Cortex of kidney (tissue), 1 donor: ENCODE measurements at places on chromosomes 6 and 20.

GRCh38 chr20:50152394-50153152 is 950 bp downstream of the PEDS1 start:
- DNase-seq: no peak

GRCh38 chr6:57328074-57328473 is 10.6 kb downstream of the PRIM2 start:
- no peak for DNase-seq

- no peak for DNase-seq
These were observed 850.5 kb upstream of the MAP3K7 start for GRCh38 chr6:91437315-91437729.

DNA sequence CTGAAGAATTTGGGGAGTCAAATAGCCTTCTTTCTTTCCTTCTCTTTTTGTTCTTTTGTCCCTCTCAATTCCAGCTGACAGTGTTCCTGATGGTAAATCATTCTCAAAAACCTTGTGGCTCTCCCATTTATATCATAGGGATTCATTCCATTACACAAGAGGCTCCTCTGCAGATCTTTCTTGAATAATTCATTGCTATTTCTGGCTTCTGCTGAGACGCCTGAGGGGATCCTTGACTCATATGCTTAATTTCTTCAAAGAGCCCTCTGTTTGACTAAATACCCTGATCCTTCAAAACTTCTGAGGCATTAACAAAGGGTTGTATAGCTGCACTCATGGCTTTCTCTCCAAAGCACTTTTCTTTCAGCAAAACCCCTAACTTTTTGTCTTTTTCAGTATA is 289.3 kb downstream of the FARS2 start:
- DNase-seq: no peak
